Activated CD4-positive, CD25-positive, alpha-beta regulatory T cell treated with anti-CD3 and anti-CD28 coated beads, Interleukin-2, amount 50 U/mL, for 24 hours (primary cell): ENCODE measurements at places on chromosomes 4 and X.

DNA sequence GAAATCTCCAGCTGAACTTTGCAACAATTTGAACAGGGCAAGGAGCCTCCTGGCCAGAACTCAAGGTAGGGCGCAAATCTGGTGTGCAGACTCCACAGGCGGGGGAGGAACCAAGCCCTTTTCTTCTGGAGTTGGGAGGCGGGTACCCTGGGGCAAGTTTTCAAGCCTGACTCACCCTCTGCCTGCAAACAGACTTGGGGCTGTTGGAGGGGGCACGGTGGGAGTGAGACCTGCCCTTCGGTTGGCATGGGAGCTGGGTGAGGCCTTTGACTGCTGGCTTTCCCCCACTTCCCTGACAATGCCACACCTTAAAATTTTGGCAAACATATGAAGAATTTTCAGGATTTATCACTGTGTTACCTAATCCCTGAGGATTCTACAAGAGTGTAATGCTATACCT lies 709.8 kb upstream of the DIAPH2 start:
- ATAC-seq = no peak

DNA sequence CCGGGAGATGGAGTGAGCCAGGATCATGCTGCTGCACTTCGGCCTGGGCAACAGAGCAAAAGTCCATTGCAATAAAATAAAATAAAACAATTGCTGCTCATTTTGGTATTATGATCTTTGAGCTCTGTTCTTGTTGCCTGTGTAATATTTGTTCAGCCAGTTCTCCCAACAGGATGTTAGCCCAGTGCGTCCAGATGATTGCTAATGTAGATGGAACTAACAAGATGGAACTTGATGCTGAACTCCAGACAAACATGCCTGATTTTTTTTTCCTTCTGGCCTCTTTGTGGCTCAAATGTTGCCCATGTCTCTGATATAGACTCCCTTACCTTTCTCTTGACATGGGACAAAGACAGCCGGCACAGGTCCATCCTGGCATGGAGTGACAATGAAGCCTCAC lies 15.8 kb downstream of the SSX5 start:
- no peak for ATAC-seq

GRCh38 chr4:186606591-186606992 lies 51.2 kb upstream of the MTNR1A start:
- no peak for ATAC-seq

- no peak for ATAC-seq
Observed at GRCh38 chr4:118740869-118741268, 55.7 kb downstream of the METTL14 start.

DNA sequence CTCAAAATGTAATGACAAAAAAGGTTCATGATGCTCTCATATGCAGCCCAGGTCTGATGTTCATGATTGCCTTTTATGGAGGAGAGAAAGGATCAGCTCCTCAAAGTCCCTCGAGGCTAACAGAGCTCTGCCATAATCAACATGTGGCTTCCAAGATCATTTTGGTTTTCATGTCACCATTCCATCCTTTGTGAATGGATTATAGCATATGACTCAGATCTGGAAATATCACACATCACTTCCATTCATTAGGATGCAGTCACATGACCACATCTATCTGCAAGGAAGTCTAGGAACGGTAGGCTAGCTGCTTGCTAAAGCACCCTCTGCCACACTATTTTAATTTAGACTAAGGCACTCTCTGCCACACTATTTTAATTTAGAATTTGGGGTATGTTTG lies 77.6 kb downstream of the COX18 start:
- ATAC-seq = no peak

DNA sequence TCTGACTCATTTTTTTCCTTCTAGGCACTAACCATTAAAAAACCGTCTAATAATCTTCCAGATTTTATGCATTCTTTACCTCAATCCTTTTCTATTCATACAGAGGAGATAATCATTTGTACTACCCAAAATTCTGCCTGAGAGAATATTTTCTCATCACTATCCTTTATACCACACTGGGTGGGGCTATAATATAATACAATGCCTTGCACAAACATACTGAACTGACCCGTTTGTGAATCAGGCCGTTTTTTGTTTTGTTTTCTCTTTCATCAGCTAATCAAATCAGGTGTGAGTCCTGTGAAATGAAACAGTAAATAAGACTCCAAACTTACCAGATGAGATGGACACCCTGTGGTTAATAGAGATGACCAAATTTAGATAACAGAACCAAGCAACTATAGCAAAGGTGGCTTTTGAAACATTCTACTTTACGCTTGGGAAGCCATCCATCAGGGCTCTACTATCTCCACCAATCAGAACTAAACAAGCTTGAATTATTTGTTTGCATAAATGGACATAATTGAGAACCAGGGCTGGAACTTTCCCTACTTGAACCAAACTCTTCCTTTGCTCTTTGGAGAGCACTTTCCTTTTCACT lies 573.0 kb downstream of the GABRG1 start:
- ATAC-seq = no peak

GRCh38 chr4:31417040-31417439 lies 696.9 kb downstream of the PCDH7 start:
- no peak for ATAC-seq

DNA sequence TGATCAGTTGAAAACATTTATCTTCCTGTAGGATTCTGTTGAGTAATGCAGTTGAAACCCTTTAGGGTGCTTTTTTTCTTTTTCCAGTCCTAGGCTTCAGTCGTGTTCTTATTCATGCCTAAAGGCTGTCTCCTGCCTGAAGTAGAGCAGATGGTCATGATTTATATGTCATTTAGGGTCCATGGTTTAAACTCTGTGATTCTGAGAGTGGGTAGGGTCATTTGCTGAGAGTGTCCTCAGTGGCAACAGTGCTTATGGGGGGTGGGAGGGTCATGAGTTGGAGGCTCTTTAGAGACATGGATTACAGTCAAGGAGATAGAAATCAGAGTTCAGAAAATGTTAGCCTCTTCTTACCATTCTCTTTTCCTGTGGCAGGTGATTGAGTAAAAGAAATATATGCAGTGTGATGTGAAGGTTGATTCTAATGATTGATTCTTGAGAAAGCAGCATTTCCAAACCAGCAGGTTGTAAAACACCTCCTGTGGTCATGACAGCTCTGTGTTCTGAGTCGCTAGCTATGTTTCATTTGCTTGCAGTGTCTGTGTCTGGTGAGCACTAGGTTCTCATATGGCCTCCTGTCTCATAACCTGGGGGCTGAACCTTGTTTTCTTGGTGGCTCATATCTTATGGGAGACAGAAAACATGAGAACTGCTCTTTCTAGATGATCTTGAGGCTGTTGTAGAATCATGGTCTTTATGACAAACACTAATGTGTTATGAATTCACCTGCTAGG lies 60.4 kb downstream of the JADE1 start:
- peak; percentile 64 for ATAC-seq

GRCh38 chr4:90292438-90292837 lies 165.2 kb downstream of the CCSER1 start:
- no peak for ATAC-seq

- ATAC-seq = no peak
Observed at GRCh38 chr4:120815361-120815760, 107.2 kb downstream of the PRDM5 start.

- no peak for ATAC-seq
Observed at GRCh38 chr4:91064157-91064853, 937.1 kb downstream of the CCSER1 start.

DNA sequence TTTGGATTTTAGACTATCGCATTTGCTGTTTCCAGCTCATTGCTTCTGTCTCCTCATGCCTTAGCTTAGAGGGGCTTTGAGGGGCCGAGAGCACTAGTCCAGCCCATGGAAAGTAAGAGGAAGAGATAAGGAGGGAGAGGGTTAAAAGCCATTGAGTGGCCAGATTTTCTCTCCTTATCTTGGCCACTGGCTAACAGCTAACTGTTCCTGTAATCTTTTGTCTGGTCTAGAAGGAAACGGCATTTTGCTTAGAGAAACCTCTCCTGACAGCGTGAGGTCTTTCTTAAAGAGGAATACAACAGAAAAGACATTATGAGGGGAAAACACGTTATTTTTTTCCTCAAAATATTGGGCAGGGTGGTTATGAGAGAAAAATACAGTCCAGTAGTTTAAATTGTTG lies 7.9 kb downstream of the GPR101 start:
- ATAC-seq = no peak
